ENCODE measurements at places on chromosomes 7 and 10. TPM values are rescaled to one million over a fixed set of nuclear protein-coding genes. Genes with fewer than 3 reads are reported as not detected.

IL6 gene
- 3.3 TPM for total RNA-seq

NYAP1 gene
- 0.59 TPM for total RNA-seq

SRGN gene
- 121 TPM for total RNA-seq

FRMPD2 gene
- total RNA-seq: 7.7 TPM

CRHR2 gene
- 0.44 TPM for total RNA-seq

SRRM3 gene
- 27.4 TPM for total RNA-seq

FGFR2 gene
- total RNA-seq: 6.1 TPM

PSD gene
- total RNA-seq: 3.4 TPM

SMKR1 gene
- not detected for total RNA-seq

KAZALD1 gene
- 7.1 TPM for total RNA-seq

RADIL gene
- total RNA-seq: 7.8 TPM

NKX2-3 gene
- not detected for total RNA-seq

TMEM229A gene
- total RNA-seq: not detected

DNA sequence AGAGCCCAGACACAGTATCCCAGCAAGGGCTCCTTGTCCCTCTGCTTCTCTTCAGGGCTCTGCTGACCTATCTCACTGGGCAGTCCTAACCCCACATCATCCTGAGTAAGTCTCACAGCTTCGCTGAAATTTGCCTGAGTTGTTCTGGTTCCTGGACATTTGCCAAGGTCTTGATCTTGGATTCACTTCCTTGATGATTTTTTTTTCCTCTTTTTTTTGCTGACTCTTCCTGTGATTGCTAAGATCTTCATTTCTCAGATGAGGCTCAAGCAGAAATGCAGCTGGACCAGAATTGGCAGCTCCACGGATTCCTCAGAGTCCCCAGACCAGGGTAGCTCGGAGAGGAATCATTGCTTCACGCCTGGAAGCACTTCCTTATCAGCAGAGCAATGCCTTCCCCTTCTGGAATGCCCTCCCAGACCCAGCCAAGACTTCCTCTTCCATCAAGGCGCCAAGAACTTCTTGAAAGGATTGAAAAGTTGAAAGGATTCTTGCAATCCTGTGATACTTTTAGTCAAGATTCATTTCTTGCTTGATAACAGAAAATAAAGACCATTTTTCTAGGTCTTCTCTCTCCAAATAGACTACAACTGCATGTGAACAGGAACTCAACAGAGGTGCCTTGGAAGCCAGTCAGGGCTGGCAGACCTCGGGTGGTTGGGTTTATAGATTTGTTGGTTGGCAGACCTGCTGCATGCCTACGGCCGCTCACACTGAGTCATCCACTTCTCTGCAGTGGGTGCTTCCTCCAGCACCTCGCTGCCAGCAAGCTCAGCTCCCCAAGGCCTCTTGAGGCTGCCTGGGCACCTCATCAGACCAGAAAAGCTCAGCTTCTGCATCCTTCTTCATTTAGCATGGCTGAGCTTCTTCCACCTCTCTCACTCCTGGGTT is 8.8 kb upstream of the AFAP1L2 start:
- DNase-seq: peak; percentile 71

DNA sequence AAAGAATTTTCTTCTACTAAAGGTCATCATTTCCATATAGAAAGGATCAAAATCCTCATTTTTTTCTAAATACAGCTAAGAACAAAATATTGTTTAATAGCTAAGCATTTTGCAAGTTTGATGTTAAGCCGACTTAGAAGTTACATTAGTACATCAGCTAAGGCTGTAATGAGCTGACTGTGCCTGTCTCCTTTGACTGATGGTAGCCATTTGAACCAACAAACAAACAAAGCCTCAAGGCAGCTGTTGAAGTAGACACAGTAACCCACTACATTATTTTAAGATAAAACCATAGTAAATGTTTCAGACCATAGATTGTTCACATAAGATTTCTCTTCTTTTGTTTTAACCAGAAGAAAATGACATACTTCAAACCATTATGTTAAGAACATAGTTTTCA is 210.9 kb upstream of the VSTM2A start:
- DNase-seq: no peak

- DNase-seq: no peak
Measured at GRCh38 chr7:96041171-96041570, 268.8 kb downstream of the DYNC1I1 start.

- DNase-seq: no peak
Measured at GRCh38 chr10:87715552-87716347, 56.1 kb downstream of the PAPSS2 start.

- DNase-seq: no peak
Measured at GRCh38 chr7:13174991-13175390, 487.6 kb downstream of the ARL4A start.

DNA sequence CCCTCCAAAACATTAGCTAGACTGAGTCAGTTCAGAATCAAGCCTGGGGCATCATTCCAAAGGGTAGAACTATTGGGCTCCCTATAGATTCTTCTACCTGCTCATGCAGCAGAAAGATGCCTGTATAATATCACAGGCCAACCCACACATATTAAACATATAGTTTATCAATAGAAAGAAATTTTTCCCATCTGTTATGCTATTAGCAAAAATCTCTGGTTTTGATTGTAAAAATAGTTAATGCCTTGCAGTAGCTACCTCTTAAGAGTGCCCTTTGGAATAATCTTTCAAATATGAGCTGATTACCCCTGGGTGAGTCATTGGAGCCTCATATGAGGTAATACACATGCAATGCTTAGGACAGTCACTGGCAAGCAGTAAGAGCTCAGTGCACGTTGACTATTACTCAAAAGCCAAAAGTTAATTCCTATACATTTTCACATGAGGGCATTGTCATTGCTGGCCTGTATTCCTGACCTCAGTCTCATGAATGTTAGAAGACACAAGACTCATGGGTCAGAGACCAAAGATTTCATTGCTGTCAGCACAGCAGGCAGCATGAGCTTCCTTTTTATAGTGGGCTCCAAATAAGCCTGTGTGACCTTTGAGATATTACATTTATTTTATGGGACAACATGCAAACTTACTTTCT is 180.0 kb downstream of the FGFR2 start:
- DNase-seq: no peak

GRCh38 chr10:95341716-95342130 is 50.9 kb upstream of the PDLIM1 start:
- no peak for DNase-seq

DNA sequence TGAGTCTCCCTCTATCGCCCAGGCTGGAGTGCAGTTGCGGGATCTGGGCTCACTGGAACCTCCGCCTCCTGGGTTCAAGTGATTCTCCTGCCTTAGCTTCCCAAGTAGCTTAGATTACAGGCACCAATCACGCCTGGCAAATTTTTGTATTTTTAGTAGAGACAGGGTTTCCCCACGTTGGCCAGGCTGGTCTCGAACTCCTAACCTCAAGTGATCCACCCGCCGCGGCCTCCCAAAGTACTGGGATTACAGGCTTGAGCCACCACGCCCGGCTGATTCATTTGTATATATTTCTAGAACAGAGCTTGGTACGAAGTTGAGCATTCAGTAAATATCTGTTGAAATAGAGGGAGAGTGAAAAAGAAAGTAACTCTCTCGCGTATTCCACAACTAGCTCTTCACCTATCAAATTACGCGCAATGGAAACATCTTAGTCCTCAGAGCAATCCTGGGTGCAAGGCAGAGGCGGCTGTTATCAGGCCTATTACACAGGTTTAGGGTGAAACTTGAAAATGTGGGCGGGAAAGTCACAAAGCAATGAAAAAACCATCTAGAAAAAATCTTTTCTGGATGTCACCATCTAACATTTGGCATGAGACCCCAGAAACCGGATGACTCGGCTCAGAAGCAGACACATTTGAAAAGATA is 707 bp upstream of the GHITM start:
- peak; percentile 27 for DNase-seq

DNA sequence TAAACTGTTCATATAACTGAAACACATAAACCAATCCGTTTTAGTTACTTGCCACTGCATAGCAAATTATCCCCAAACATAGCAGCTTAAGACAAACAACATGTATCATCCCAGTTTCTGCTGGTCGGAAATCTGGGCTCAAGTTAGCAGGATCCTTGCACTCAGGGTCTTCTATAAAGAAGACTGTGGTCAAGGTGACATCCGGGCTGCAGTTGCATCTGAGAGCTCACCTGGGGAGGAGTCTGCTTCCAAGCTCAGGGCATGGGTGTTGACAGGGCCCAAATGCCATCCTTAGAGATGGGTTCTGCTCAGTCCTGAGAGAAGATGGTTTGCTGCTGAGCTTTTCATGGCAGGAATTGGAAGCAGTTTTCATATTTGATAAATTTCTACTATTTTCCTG is 431.2 kb downstream of the PAXIP1 start:
- no peak for DNase-seq

- no peak for DNase-seq
Measured at GRCh38 chr7:66272321-66272720, 67.2 kb downstream of the TPST1 start.

DNA sequence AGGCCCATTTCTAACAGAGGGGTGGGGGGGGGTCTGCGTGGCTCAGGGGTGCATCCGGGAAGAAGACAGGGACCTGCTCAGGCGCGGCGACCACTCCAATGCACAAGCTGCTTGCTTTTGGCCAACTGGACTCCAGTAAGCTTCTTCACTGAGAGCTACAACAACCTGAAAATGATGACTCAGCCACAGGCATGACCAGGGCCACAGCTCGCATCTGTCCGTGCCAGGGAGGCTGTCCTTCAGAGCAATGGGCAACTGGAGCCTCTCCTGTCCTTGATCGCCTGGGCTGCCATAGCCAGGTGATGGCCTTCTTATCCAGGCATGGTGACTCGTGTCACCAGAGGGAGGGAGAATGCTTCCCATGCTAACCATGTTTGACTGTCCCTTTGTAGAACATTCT is 81.6 kb upstream of the RNF32 start:
- DNase-seq: no peak

DNA sequence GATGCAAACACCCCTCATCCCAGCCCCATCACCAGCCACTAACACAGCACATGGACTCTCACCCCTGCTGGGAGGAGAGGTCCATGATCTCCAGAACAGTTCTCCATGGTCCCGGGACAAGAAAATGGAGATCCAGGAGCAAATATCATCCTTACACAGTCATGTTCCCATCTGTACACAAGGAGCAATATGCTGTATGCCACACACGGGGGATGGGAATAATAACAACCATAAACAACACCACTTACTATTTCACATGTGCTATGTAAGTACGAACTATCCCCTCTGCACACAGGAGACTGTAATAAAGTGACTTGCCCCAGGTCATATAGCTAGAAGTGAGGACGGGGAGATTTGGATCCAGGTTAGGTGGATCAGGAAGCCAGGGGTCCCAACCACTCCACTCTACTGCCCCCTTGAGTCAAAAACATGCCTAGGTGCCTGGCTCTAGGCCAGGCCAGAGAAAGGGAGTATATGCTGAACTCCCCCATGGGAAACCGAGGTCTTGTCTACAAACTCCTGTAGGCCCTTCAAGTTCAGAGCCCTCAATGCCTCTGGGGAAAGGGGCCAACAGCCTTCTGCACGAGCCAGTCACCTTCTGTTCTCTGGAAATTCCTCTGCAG is 34.1 kb downstream of the LRRC20 start:
- no peak for DNase-seq

DNA sequence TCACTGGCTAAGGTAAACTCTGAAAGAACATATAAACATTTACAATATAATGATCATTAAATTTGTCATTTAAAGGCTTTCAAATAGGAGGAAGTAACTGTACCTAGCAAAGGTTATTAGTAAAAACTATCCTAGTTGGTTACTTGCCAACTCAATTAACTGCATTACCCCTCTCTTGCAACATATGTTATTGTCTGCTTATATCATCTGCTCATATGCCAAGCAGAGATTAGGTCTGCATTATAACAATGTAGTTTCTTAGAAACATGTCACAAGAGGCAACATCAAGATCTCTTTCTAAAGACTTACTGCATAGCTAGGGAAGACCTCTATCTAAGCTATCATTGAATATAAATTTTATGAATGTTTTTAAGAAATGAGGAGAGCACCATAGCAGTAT is 132.5 kb downstream of the RELN start:
- no peak for DNase-seq

GRCh38 chr10:29998142-29998808 is 61.1 kb downstream of the JCAD start:
- peak; percentile 78 for DNase-seq

DNA sequence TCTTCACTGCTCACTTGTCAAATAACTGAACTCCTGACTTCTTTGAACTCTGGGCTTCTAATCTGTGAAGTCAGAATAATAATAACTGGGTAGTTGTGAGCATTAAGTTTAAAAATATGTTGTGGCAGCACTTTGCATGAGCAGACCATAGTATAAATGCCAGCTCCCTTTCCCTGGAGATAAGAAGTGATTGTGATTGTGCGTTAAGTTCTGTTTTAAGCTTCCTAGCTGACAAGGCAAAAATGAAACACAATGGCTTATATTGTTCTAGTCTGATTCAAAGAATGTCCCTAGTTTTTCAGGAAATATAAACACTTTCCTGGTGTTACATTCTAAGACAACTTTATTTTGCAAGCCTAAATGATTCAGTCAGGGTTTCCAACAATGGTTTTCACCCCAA is 61.8 kb downstream of the PTPRE start:
- no peak for DNase-seq

- DNase-seq: no peak
Measured at GRCh38 chr7:151308791-151309190, 32.8 kb upstream of the NUB1 start.

DNA sequence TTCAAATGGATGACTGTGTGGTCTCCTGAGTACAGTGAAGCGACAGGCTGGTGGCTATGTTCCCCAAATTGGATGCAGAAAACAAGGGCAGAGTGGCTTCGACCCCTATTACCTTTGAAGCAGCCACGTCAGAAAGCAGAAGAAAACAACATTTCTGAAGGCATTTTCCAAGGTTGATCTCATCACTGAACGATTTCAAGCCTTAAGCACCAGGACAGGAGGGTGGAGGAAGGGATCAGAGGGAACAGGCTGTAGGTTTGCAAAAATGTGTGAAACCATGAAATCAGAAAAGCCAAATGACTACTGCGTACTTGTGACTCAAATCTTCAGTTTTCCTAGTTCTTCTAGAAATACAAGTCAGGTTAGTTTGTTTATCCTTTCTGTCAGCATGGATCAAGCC is 181.0 kb upstream of the TMEM106B start:
- no peak for DNase-seq

DNA sequence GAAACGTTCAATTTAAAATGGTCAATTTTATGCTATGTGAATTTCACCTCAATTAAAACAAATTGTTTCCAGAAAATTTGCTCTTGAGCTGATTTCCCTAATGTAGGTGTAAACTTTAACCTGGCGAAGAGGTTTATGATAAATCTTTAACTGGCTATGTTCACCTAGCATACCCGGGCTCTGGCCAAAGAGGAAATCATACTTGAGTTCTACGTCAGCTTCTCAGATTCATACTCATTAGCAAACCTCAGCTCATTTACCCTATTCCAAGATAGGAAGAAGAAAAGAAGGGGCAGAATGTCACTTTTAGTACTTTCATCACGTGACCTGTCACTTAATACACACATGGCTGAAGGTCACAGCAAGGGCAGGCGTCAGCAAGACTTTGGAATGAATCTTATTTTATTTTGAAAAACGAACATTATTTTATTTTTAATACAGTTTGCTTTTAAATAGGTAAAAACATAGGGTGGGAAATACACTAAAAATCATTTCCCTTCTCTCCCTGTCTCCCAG is 97.0 kb downstream of the ABLIM1 start:
- DNase-seq: no peak

Measured in left cardiac atrium (tissue), 4 donors.